Activated CD4-positive, alpha-beta memory T cell treated with anti-CD3 and anti-CD28 coated beads, Interleukin-2, amount 10 ng/mL, durations not matched to agents 7 days and 5 days (primary cell): ENCODE measurements at places on chromosomes 2 and 18.

- H3K27me3 ChIP-seq, result no peaks in the 10 kb centered on the region
- no peak overlapping the region for H3K4me3 ChIP-seq
- peaks cover 4% of the 10 kb centered on the region for H3K4me1 ChIP-seq
These were observed 16.1 kb downstream of the COLEC11 start for GRCh38 chr2:3610881-3611505.

GRCh38 chr2:1770566-1771380 lies 26.5 kb upstream of the PXDN start:
- H3K4me1 ChIP-seq, result no peaks in the 10 kb centered on the region
- DNase-seq, result no peak
- no peaks in the 10 kb centered on the region for H3K36me3 ChIP-seq
- H3K27me3 ChIP-seq, result peaks cover 2% of the 10 kb centered on the region
- no peak overlapping the region for H3K4me3 ChIP-seq

GRCh38 chr2:233820774-233821105 lies 33.6 kb downstream of the HJURP start:
- H3K4me3 ChIP-seq, result no peak overlapping the region
- no peaks in the 10 kb centered on the region for H3K36me3 ChIP-seq
- H3K27me3 ChIP-seq, result peaks cover 10% of the 10 kb centered on the region

- H3K36me3 ChIP-seq, result no peaks in the 10 kb centered on the region
- H3K4me3 ChIP-seq, result no peak overlapping the region
- H3K4me1 ChIP-seq, result no peaks in the 10 kb centered on the region
- H3K27me3 ChIP-seq, result no peaks in the 10 kb centered on the region
- no peak for DNase-seq
These were observed 504.8 kb downstream of the PIK3C3 start for GRCh38 chr18:42459873-42460272.

- no peak overlapping the region for H3K27ac ChIP-seq
- no peak for DNase-seq
- peaks cover 48% of the 10 kb centered on the region for H3K36me3 ChIP-seq
- no peaks in the 10 kb centered on the region for H3K27me3 ChIP-seq
- H3K4me1 ChIP-seq, result peaks cover 70% of the 10 kb centered on the region
These were observed 80.8 kb downstream of the ANKRD44 start for GRCh38 chr2:197229509-197230443.

GRCh38 chr2:8157621-8158430 lies 524.0 kb upstream of the ID2 start:
- H3K36me3 ChIP-seq, result peaks cover 2% of the 10 kb centered on the region
- H3K27me3 ChIP-seq, result no peaks in the 10 kb centered on the region
- H3K4me1 ChIP-seq, result peaks cover 23% of the 10 kb centered on the region
- no peak overlapping the region for H3K4me3 ChIP-seq

- no peaks in the 10 kb centered on the region for H3K27me3 ChIP-seq
- DNase-seq, result no peak
- H3K4me3 ChIP-seq, result no peak overlapping the region
- no peak overlapping the region for H3K27ac ChIP-seq
- peaks cover 1% of the 10 kb centered on the region for H3K4me1 ChIP-seq
These were observed 50.4 kb upstream of the NFATC1 start for GRCh38 chr18:79345366-79345765.

GRCh38 chr2:120433816-120434290 lies 87.9 kb downstream of the INHBB start:
- H3K27ac ChIP-seq, result no peak overlapping the region
- H3K4me1 ChIP-seq, result no peaks in the 10 kb centered on the region

DNA sequence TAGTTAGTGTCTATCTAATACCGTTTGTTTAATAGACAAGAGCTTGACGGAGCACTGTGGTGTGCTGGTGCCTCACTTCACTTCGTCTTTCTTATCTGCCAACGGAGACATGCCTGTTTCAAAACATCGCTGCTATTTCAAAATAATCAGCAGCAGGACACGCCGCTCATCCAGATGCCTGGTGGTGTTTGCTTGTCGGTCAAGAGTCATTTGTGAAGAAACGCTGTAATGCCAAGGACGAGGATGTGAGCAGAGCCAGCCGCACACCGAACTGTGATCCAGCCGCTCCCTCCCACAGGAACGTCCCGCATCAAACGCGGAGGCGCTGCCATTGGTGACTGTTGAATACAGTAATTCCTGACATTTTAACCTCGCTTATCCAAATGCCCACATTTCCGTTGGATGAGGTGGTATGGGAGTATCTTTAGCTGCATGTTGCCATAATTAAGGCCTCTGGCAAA lies 432.4 kb downstream of the FBXO15 start:
- no peak overlapping the region for H3K27ac ChIP-seq
- H3K4me3 ChIP-seq, result no peak overlapping the region
- H3K36me3 ChIP-seq, result no peaks in the 10 kb centered on the region
- no peaks in the 10 kb centered on the region for H3K27me3 ChIP-seq
- no peaks in the 10 kb centered on the region for H3K4me1 ChIP-seq
